ENCODE measurements at places on chromosomes 5 and 9. TPM values are rescaled to one million over a fixed set of nuclear protein-coding genes. Genes with fewer than 3 reads are reported as not detected.

The FOXD4 gene
- total RNA-seq = not detected

- peak; percentile 86 for DNase-seq
- H3K4me3 ChIP-seq = peak overlapping the region; percentile 20
- peaks cover 90% of the 10 kb centered on the region for H3K4me1 ChIP-seq
- peak overlapping the region; percentile 88 for H3K27ac ChIP-seq
- H3K27me3 ChIP-seq = no peaks in the 10 kb centered on the region
- H3K36me3 ChIP-seq = no peaks in the 10 kb centered on the region
These were observed 146.9 kb upstream of the DMRT1 start for GRCh38 chr9:694403-695154.

GRCh38 chr5:136726506-136726905 lies 361.2 kb upstream of the TRPC7 start:
- H3K4me3 ChIP-seq = no peak overlapping the region
- peaks cover 11% of the 10 kb centered on the region for H3K4me1 ChIP-seq
- no peaks in the 10 kb centered on the region for H3K27me3 ChIP-seq
- DNase-seq = no peak

DNA sequence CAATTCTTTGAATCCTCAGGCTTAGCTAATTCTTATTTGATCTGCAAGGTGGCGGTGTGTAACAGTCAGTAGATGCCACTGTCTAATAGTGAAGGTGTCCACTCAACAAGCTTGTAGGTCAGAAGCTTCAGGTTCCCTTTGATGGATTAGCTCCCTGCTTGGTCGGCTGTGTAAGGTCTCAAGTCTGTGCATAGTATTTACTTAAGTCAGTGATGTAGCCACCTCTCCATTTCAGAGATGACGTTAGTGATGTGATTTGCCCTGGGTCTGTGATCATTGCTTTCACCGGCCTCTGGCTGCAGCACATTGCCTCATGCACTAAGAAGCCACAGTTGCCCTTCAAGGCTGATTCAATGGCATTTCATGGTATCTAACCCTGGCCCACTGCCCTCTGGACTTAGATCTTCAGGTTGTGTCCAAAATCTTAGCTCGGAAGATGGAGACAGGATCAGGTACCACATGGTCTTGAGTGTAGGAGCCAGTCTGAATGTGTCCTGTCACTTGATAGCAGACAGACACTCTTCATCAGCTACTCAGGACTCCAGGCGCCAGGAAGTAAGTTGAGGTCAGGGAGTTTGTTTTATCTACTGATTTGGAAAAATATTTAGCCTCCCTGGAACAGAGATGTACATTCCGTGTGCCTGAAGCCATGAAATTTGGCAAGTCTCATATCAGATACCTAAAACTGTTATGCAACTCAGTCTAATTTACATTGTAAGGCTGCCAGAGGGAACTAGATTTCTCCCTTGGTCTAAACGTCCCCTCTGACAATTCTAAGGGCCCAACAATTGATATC lies 42.9 kb downstream of the SUB1 start:
- H3K27ac ChIP-seq = no peak overlapping the region
- H3K4me3 ChIP-seq = no peak overlapping the region
- no peaks in the 10 kb centered on the region for H3K36me3 ChIP-seq
- DNase-seq = no peak

- H3K4me1 ChIP-seq = no peaks in the 10 kb centered on the region
- peak overlapping the region; percentile 13 for H3K27ac ChIP-seq
- DNase-seq = no peak
- H3K4me3 ChIP-seq = no peak overlapping the region
These were observed 326.6 kb upstream of the NREP start for GRCh38 chr5:112083623-112084022.

GRCh38 chr9:69018737-69019136 lies 4.8 kb upstream of the PRKACG start:
- no peaks in the 10 kb centered on the region for H3K36me3 ChIP-seq
- H3K4me1 ChIP-seq = no peaks in the 10 kb centered on the region
- no peaks in the 10 kb centered on the region for H3K27me3 ChIP-seq

DNA sequence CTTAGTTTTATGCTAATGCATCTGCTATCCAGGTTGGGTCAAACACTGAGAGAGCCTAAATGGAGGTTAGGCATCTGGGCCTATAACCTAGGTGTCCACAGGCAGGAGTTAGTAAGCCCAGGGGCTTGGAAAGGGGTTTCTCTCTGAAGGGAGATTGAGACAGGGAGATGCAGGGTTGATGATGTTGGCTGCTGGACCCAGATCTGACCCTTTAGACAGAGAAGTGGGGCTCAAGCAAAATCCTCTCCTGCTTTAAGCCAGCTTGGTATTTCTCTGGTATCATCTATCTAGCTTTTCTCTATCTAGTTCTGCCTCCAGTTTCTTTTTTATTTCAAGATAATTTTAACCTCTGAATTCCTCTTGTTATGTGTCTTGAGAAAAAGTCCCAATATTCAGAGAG lies 18.3 kb upstream of the ANKRD55 start:
- no peaks in the 10 kb centered on the region for H3K4me1 ChIP-seq
- no peaks in the 10 kb centered on the region for H3K27me3 ChIP-seq
- no peaks in the 10 kb centered on the region for H3K36me3 ChIP-seq
- H3K27ac ChIP-seq = no peak overlapping the region

The ANKRD33B gene
- 14.2 TPM for total RNA-seq

The PCDHA1 gene
- not detected for total RNA-seq

DNA sequence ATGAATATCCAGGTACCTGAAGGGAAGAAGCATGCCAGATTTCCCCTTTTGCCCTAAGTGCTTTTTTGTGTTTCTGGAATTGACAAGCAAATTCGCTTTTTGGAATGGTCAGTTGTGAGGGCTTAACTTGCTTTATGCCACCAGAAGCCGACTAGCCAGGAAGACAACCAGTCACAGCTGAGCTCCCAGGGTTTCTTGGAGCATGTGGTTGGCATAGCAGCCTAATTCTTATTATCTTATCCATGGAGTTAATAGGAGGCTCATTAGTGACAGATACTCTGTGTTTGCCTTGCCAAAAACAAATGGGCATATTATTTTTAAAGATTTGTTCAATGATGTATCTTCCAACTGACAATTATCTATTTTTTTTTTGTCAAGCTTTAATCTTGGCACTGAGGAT lies 500.7 kb downstream of the PTPRD start:
- no peaks in the 10 kb centered on the region for H3K27me3 ChIP-seq
- DNase-seq = no peak
- no peak overlapping the region for H3K27ac ChIP-seq
- no peak overlapping the region for H3K4me3 ChIP-seq
- H3K36me3 ChIP-seq = no peaks in the 10 kb centered on the region

GRCh38 chr5:156181656-156182055 lies 145.3 kb upstream of the SGCD start:
- H3K4me1 ChIP-seq = no peaks in the 10 kb centered on the region
- no peaks in the 10 kb centered on the region for H3K36me3 ChIP-seq
- DNase-seq = no peak
- H3K27me3 ChIP-seq = no peaks in the 10 kb centered on the region
- no peak overlapping the region for H3K4me3 ChIP-seq

The ADGRD2 gene
- total RNA-seq = 4.2 TPM

DNA sequence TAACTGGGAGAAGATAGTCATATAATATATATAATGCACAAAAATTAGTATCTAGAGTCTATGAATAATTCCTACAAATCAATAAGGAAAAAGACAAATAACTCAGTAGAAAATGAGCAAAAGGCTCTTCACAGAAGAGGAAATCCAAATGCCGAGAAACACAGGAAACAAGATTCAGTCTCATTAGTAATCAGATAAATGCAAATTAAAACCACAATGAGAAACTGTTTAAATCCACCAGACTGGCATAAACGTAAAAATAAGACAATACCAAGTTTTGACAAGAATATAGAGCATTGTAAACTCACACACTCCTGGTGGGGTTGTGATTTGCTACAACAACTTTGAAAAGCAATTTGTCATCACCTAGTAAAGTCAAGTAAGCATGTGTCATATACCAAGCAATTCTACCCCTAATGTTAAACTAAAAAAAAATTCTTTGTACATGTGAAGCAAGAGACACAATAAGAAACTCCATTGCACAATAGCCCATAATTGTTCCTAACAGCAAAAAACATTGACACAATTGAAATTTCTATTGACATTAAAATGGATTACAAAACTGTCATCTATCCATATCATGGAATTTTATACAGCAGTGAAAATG lies 21.0 kb upstream of the UBLCP1 start:
- DNase-seq = no peak
- no peak overlapping the region for H3K27ac ChIP-seq
- H3K4me1 ChIP-seq = no peaks in the 10 kb centered on the region
- no peaks in the 10 kb centered on the region for H3K36me3 ChIP-seq

DNA sequence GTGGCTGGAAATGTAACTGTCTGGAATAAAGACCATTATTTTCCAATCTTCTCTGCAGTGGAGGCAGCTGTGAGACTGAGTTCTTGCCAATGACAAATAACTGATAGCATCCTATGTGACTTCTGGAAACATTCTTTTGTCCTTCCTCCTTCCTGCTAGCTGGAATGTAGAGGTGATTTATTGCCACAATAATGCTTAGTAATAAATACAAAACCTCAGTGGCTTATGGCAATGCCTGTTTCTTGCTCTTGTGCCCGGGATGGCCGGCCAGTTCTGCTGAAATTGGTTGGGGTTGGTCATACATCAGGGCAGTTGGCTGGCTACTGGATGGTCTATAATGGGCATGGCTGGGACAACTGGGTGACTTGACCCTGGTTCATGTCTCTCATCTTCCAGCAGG lies 12.2 kb upstream of the TEX48 start:
- no peaks in the 10 kb centered on the region for H3K36me3 ChIP-seq
- H3K27me3 ChIP-seq = no peaks in the 10 kb centered on the region
- H3K4me1 ChIP-seq = peaks cover 29% of the 10 kb centered on the region
- no peak for DNase-seq
- no peak overlapping the region for H3K4me3 ChIP-seq

GRCh38 chr9:109349421-109349846 lies 28.6 kb upstream of the EPB41L4B start:
- no peak overlapping the region for H3K27ac ChIP-seq
- no peaks in the 10 kb centered on the region for H3K36me3 ChIP-seq
- no peaks in the 10 kb centered on the region for H3K27me3 ChIP-seq
- no peak overlapping the region for H3K4me3 ChIP-seq

DNA sequence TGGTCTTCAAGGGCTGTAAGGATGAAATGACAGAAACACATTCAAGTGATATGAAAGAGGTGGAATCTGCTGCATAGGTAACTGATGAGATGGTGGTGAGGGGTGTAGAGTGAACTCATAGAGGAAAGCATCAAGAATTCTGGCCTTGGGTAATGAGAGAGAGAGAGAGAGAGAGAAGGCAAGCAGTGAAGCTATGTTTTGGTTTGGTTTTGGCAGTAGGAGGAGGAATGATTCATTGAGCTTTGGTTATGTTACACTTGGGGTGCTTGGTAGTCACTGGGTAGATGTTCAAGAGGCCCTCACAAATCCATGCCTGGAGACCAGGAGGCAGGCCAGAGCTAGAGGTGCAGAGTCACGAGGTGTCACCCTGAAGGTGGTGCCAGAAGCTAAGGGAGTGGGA lies 89.5 kb downstream of the EGFLAM start:
- H3K27ac ChIP-seq = no peak overlapping the region
- no peaks in the 10 kb centered on the region for H3K27me3 ChIP-seq
- H3K36me3 ChIP-seq = no peaks in the 10 kb centered on the region
- no peak overlapping the region for H3K4me3 ChIP-seq
- no peak for DNase-seq

The DMRT3 gene
- total RNA-seq = not detected

The HAVCR1 gene
- total RNA-seq = not detected

DNA sequence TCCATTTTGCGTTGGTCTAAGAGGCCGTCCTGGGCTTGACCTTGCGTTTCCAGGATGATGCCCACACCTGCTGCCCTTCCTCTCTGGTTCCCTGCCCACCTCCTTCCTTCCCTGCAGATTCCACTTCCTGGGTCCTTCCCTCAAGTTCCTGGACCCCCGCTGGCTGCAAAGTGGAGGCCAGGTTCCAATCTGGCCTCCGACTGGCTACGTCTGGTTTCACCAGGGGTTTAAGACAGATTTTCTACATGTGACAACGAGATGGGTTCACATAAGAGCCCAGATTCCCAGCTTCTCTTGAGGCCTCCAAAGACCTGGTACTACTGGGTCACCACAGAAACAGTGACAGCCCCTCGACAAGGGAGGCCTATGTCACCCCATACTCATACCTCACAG lies 2.1 kb downstream of the MGAT4B start:
- H3K36me3 ChIP-seq = peaks cover 20% of the 10 kb centered on the region
- DNase-seq = no peak

The DRD1 gene
- not detected for total RNA-seq

DNA sequence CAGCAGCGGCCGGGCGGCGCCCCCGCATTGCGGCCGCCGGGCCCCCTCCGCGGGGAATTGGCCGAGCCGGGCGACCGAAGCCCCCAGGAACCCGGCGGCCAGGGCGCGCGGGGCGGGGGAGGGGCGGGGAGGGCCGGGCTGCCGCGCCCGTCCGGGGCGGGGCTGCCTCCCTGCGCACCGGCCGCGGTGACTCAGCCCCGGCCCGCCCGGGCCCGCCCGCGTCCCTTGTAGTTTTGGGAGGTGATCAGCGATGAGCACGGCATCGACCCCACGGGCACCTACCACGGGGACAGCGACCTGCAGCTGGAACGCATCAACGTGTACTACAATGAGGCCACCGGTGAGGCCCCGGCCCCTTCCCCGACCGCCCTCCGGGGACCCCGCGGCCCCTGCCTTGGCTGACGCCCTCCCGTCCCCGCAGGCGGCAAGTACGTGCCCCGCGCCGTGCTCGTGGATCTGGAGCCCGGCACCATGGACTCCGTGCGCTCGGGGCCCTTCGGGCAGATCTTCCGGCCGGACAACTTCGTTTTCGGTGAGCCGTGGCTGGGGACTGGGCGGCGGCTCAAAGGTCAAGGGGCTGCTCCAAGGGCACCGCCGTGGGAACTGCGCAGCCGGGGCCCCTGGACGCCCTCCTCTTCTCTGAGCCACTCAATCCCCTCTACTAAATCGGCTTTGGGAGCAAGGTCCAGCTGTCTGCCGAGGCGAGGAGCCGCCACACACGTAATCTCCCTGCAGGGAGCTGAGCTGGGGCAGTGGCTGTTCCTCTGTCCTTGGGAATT lies 592 bp downstream of the TUBB4B start:
- peaks cover 62% of the 10 kb centered on the region for H3K4me1 ChIP-seq
- no peak for DNase-seq
- no peaks in the 10 kb centered on the region for H3K27me3 ChIP-seq
- H3K27ac ChIP-seq = peak overlapping the region; percentile 78
- H3K36me3 ChIP-seq = no peaks in the 10 kb centered on the region
- peak overlapping the region; percentile 99 for H3K4me3 ChIP-seq

The DEPDC1B gene
- total RNA-seq = 0.74 TPM

The OBP2B gene
- total RNA-seq = not detected

- peaks cover 58% of the 10 kb centered on the region for H3K4me1 ChIP-seq
- DNase-seq = no peak
- peak overlapping the region; percentile 63 for H3K27ac ChIP-seq
- no peak overlapping the region for H3K4me3 ChIP-seq
- H3K36me3 ChIP-seq = no peaks in the 10 kb centered on the region
These were observed 20.2 kb downstream of the SIL1 start for GRCh38 chr5:139177809-139178588.

Measured in vagina (tissue), 2 donors.